Right lobe of liver (tissue), 6 donors: ENCODE measurements at places on chromosomes 2 and 18. TPM values are rescaled to one million over a fixed set of nuclear protein-coding genes. Genes with fewer than 3 reads are reported as not detected.
A peak's percentile ranks its signal among the peaks of the same experiment; 100 is the strongest.

The SRD5A2 gene
- total RNA-seq, result 6.3 TPM

The ASAP2 gene
- 3.6 TPM for total RNA-seq

The NCK2 gene
- total RNA-seq, result 11.7 TPM

The UGT1A1 gene
- 280 TPM for total RNA-seq

The ACTG2 gene
- 12.8 TPM for total RNA-seq

- DNase-seq, result no peak
- H3K4me1 ChIP-seq, result no peaks in the 10 kb centered on the region
- H3K36me3 ChIP-seq, result no peaks in the 10 kb centered on the region
- H3K4me3 ChIP-seq, result no peak overlapping the region
Measured at GRCh38 chr2:20704886-20705285, 37.9 kb downstream of the GDF7 start.

DNA sequence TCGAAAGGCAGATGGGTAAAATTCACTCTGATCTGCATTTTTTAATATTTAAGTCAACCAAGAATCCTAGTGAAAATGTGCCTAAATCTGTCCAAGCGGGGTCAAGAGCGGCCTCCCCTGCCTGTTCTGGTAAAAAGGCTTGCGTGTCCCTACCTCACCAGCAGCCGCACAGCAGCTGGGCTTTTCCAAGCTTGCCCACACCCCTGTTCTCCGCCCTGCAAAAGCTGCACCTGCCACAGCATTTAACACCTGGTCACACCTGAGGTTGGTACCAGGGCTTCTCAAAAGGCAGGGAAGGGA is 25.8 kb upstream of the TMEM182 start:
- no peaks in the 10 kb centered on the region for H3K27me3 ChIP-seq
- H3K4me1 ChIP-seq, result peaks cover 10% of the 10 kb centered on the region
- no peak for DNase-seq
- H3K27ac ChIP-seq, result peak overlapping the region; percentile 89
- H3K4me3 ChIP-seq, result peak overlapping the region; percentile 94

DNA sequence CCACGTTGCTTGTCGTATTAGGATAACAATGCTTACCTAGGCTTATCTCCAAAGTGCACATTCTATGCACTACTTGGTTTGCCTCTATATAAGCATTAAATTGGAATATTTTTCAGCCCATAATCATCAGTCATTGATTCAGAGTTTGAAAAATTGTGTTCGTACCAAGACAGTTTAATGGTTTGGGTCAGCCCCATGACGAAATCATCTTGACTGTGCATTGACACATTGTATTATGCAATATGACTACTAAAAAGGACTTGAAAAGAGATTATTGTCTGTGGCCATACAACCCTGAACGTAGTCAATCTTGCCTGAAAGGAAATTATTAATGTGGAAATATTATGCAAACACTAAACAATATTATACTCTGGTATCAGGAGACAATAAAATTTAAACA is 141.3 kb downstream of the EML6 start:
- no peaks in the 10 kb centered on the region for H3K36me3 ChIP-seq
- no peaks in the 10 kb centered on the region for H3K4me1 ChIP-seq
- no peak overlapping the region for H3K4me3 ChIP-seq

DNA sequence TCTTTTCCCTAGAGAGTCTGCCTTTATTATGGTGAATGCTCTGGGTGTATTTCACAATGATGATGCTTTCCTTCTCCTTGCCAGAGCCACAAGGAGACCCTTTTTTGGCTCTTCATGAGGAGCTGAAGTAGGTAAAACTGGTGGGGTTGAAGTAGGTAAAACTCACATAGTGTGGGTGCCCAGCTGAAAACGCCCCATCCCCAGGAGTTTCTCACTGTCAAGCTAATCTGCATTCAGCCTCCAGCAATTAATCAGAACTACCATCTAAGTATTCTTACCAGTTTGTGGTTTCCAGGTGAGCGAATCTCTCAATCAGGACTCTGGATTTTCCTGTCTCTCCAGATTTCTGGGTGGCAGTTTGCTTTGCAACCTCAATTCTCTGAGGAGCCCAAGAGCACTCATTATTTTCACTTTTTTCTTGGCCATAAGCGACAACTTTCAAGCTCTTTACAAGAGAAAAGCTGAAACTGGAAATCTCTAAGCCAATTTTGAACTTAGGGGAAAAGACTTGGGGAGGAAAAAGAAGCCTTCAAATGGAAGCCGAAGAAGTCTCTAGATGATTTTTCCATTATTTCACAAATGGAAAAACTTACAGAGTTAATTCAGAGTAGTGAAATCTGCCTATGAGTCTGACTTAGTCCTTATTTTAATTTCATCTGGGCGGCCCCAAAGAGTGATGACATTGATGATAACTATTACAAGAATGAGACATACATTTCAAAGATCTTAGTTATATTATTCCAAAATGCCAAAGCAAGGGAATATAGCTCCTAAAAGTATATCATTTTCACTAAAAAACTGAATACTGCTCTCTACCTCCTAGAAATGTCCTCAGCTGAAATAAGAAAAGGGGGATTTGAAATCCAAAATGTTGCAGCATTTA is 121.4 kb upstream of the MAP3K20 start:
- no peak for DNase-seq
- no peak overlapping the region for H3K4me3 ChIP-seq
- H3K36me3 ChIP-seq, result no peaks in the 10 kb centered on the region
- H3K27me3 ChIP-seq, result no peaks in the 10 kb centered on the region
- no peak overlapping the region for H3K27ac ChIP-seq

DNA sequence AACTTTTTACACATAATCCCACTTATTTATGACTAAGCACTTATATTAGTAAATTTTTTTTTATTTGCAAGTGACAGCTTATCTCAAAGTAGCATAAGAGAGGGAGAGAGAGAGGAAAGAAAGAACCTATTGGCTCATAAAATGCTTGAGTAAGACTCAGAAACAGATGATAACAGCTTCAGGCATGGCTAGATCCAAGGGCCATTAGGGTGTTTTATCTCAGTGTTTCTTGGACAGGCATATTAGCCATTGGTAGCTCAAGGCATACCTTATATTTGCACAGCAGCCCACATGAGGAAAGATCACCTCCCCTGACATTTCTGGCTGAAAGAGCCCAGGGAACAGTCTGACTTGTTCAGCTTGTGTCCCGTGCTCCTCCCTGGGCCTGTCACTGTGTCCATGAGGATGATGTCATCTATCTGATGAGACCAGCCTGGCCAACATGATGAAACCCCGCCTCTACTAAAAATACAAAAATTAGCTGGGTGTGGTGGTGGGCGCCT is 64.4 kb downstream of the IL1R2 start:
- DNase-seq, result no peak
- H3K36me3 ChIP-seq, result no peaks in the 10 kb centered on the region
- no peak overlapping the region for H3K4me3 ChIP-seq

GRCh38 chr2:128444816-128445522 is 126.3 kb upstream of the HS6ST1 start:
- H3K27me3 ChIP-seq, result no peaks in the 10 kb centered on the region
- no peak for DNase-seq
- no peaks in the 10 kb centered on the region for H3K36me3 ChIP-seq

DNA sequence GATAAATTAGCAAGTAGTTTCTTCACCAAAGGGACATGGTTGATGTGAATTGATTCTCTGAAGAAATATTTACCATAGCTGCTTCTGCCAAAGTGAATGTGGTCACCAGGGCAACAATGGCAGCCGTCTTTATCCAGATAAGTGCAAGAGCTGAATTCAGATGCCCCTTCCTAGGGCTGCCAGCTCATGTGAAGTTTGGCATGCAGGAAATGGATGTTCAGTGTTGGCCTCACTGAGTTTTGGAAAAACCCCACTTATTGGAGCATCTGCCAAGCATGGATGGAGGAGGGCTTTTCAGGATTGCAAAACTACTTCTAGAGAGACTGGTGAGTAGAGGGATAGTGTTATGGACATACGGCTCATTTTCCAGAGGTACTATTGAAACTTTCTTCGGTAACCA is 80.8 kb downstream of the FMNL2 start:
- no peaks in the 10 kb centered on the region for H3K36me3 ChIP-seq
- DNase-seq, result no peak
- no peaks in the 10 kb centered on the region for H3K27me3 ChIP-seq
- no peak overlapping the region for H3K4me3 ChIP-seq

DNA sequence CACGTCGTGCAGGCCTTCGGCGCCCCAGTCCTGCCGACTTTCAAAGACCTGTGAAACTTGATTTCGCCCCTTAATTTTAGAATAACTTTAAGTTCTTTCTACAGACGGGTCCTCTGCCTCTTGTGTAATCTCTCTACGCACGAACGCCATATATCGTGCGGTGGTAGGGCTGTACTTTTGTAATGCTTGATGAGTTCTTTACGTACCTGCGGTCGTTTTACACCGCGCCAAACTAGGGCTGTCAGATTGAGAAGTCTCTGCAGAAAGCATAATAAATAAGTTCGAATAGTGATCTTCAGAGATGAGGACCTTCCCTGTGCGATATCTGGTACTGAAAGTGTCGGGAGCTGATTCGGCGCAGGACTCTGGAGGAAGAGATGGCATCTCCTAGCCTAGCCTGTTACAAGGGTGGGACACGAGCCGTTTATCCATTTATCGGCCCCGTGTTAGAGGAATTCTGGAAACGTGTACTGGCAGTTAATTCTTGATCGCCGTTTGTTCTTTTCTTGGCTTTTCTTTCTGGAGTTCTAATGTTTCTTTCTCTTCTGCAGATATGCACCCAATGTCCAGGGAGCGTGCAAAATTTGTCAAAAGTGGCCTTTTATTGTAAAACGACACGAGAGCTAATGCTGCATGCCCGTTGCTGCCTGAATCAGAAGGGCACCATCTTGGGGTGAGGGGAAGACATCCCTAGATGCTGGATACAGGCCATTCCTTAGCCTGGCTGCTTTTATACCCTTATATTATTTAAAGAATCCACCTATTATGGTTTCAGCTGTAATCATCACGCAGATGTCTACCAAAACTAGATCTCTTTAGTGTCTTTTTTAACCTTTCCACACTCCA is 781 bp upstream of the SLC5A6 start:
- peak overlapping the region; percentile 76 for H3K4me3 ChIP-seq
- H3K27ac ChIP-seq, result peak overlapping the region; percentile 97
- no peaks in the 10 kb centered on the region for H3K27me3 ChIP-seq
- DNase-seq, result no peak
- no peaks in the 10 kb centered on the region for H3K36me3 ChIP-seq
- H3K4me1 ChIP-seq, result peaks cover 24% of the 10 kb centered on the region

DNA sequence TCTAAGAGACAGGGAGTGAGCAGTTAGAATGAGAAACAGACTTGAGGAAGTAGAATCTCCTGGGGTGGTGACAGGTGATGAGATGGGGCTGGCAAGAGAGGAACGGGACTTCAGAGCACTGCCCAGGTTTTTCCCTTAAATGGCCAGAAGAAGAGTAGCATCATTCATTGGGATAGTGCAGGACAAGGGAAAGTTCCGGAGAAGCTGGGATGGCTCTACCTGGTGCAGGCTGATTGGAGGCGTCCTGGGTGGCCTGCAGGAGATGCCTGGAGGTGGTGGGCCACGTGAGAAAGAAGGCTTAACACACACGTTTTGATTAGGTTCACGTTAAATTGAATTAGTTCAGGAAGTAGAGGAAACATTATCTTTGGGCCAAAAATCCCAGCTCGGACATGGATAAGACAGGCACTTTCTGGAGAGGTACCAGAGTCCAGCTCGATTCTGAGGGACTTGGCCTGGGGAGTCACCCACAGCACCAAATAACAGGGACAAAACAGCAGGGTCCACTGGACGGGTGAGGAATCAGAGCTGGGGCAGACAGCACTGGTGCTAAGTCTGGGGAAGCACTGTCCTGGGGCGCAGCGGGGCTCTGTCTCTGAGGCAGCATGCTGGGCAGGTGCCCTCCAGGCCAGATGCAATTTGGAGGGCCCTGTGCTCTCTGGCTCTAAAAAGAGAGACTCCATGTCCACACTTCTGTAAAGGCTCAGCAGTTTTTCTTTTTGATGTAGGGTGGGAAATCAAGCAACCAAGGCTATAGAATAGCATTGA is 512.3 kb upstream of the RAB6C start:
- no peak overlapping the region for H3K27ac ChIP-seq
- no peaks in the 10 kb centered on the region for H3K4me1 ChIP-seq
- no peak overlapping the region for H3K4me3 ChIP-seq
- H3K27me3 ChIP-seq, result no peaks in the 10 kb centered on the region
- no peak for DNase-seq

- H3K27ac ChIP-seq, result no peak overlapping the region
- DNase-seq, result no peak
Measured at GRCh38 chr2:5339473-5339872, 352.7 kb upstream of the SOX11 start.

DNA sequence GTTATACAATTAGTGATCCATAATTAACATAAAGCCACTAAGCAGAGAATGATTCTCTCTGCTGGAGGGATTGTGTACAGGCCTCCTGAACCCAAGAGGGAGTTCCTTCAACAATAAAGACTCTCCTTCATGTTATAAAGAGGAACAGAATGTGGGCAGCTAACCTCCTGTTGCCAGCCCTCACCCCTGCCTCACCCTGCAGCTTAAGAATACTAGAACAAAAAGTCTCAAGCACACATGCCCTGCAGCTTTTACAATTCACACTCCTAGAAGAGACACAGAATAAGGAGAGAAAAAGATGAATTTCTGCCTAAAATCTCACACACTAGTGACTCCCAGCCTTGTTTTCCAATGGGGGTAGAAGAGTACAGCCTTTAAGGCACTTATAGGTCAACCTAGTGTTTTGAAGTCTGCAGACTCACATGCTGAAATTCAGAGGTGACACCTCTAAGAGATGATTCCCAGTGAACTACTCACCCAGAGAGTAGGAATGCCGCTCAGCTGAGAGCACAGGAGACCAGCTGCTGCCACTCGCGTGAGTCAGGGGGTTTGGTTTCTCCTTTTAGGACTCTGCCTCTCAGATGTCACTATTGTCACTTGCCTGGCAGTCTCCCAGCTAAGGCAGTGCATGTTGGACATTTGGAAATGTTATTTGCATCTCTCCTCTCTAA is 32.5 kb upstream of the IL1RL1 start:
- H3K27me3 ChIP-seq, result no peaks in the 10 kb centered on the region
- no peak for DNase-seq
- H3K36me3 ChIP-seq, result no peaks in the 10 kb centered on the region
- no peak overlapping the region for H3K27ac ChIP-seq
- no peak overlapping the region for H3K4me3 ChIP-seq

DNA sequence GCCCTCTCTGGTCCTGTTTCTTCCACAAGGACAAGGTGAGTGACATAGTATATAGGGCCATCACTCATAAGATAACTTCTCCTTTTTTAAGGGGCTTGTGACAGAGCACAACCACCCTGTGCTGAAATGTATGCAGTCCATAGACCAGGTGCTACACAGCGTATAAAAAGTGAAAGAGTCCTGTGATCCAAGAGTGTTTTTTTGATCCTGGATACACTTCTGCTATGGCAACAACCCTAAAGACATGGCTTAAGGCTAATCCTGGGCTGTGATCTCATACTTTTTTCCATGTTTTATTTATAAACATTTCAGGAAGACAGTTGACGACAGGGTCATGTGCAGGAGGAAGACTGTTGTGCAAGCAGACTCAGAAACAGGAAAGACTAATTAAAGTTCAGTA is 400.5 kb upstream of the TCF4 start:
- H3K36me3 ChIP-seq, result no peaks in the 10 kb centered on the region
- no peak overlapping the region for H3K4me3 ChIP-seq
- DNase-seq, result no peak
- H3K4me1 ChIP-seq, result no peaks in the 10 kb centered on the region

DNA sequence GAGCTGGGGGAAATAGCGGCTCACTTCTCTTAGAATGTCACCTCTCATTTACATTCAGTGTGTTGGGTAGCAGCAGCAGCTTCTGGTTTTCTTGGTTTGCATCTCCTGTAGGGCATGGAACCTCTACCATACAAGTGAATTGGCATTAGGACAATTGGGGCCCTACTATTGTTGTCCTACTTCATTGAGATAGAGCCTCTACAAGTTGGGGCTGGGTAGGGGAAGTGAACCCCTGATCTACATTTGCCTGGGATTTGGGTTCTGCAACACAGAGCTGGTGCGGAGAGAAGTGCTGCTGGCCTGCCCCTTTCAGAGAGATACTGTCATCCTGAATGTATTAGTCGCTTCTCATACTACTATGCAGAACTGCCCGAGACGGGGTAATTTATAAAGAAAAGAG is 391.6 kb upstream of the HS6ST1 start:
- no peaks in the 10 kb centered on the region for H3K27me3 ChIP-seq
- DNase-seq, result no peak
- H3K4me3 ChIP-seq, result no peak overlapping the region
